ENCODE measurements at places on chromosomes 6 and 20. TPM values are rescaled to one million over a fixed set of nuclear protein-coding genes. Genes with fewer than 3 reads are reported as not detected.

GRCh38 chr20:7520361-7520760 lies 419.9 kb downstream of the HAO1 start:
- DNase-seq, result peak; percentile 68

DNA sequence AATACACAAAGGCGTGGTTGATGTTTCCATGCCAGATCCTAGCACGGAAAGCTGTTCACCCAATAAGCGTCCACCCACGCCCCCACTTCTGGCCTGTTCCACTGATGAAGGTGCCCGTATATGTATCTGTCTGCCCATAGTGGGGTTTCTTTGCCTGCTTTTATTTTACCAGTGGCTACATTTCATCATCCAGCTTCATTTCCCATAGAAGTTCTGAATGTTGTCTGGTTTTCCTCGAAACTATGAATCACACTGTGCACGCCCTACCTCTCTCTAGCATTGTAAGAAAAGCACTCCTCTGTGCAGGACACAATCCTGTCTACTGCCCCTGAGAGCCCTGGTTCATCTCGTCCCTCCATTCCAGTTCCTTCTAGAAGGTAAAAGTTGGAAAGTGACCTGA lies 8.8 kb upstream of the CD93 start:
- DNase-seq, result no peak

- no peak for DNase-seq
Measured at GRCh38 chr6:157075549-157076450, 247.5 kb downstream of the TMEM242 start.

GRCh38 chr6:97304701-97305100 lies 21.7 kb upstream of the MMS22L start:
- DNase-seq, result no peak

The FOXQ1 gene
- total RNA-seq, result 0.52 TPM

The SIRPB1 gene
- total RNA-seq, result 6.7 TPM

Measured in renal cortical epithelial cell (primary cell).